GM13977 (cell line): ENCODE measurements at places on chromosomes 4 and X.
A peak's percentile ranks its signal among the peaks of the same experiment; 100 is the strongest.

DNA sequence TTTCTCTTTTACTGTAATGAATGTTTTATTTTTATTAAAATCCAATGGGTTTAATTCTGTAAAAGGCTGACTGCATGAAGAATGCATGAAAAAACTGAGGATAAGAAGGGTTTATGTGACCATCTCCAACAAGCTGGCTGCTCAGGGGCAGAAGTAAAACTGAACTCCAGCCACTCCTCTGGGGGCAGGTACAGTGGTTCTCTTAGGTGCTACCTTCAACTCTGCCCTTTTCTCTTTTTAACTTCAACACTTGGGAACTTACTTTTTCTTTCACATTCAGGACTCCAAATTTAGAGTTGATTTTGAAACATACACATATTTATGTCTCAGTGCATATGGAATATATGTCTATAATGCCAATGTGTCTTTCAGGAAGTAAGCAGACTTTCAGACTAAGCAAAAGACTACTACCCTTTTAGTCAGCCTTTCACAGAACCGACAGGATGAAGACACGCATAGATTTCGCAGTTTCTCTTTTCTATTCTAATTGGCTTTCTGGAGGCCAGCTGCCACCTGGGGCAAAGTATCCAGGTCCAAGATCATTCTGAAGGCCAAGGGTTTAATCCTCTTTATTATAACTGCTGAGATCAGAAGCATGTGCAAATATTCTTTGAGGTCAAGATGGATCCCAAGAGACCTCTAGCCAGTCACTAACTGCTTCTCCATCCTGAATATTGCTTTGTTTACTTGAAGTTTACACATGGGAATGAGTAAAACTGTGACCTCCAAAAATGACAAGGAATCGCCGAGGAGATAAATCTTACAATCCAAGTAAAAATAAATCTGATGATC lies 30.7 kb downstream of the HS3ST1 start:
- DNase-seq: peak; percentile 55

GRCh38 chrX:96176921-96177320 lies 507.7 kb upstream of the DIAPH2 start:
- DNase-seq: no peak

DNA sequence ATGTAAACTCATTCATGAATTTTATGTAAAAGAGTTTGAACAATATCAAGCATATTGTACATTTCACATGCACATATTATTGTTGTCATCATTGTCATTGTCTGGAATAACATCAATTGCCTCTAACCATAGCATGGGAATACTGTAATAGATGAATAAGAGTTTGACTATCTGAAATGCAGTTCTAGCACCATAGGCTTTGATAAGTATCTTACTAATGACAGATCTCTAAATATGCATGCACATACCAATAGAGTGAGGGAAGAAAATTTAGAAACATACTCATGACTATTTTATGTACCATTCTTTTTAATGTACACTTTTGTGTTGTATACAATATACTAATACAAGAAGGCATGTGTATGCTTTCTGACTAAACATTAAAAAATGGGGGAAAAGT lies 161.6 kb upstream of the SPRY1 start:
- no peak for DNase-seq

DNA sequence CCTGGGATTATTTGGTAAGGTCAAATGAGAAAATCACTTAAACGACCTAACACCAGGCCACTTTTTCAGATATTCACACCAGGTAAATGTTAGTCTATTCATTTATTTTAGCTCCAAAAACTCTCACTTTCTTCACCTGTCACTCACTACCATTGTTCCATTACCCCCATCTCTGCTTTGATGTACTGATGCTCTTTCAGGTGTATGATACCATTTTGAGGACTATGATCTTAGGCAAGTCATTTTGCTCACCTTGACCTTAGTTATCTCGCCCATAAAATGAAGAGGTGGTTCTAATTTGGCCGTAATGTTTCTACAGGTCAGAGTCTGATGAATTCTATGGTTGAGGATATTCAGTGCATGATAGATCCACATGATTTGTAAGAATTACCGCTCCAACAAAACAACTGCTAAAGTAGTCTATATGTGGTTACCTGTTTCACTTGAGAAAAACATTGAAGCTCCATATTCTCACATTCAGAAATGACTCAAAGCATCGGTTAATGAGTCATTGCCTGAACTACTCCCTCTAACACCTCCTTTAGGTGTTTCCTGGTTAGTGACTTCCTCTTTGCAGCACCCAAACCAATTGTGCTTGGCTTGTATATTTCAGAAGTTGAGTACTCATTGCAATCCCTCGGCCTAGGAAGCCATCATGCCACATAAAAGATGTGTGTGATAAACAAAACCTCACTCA lies 4.5 kb downstream of the DTHD1 start:
- peak; percentile 61 for DNase-seq

GRCh38 chrX:70013466-70014381 lies 36.0 kb downstream of the AWAT2 start:
- DNase-seq: no peak

DNA sequence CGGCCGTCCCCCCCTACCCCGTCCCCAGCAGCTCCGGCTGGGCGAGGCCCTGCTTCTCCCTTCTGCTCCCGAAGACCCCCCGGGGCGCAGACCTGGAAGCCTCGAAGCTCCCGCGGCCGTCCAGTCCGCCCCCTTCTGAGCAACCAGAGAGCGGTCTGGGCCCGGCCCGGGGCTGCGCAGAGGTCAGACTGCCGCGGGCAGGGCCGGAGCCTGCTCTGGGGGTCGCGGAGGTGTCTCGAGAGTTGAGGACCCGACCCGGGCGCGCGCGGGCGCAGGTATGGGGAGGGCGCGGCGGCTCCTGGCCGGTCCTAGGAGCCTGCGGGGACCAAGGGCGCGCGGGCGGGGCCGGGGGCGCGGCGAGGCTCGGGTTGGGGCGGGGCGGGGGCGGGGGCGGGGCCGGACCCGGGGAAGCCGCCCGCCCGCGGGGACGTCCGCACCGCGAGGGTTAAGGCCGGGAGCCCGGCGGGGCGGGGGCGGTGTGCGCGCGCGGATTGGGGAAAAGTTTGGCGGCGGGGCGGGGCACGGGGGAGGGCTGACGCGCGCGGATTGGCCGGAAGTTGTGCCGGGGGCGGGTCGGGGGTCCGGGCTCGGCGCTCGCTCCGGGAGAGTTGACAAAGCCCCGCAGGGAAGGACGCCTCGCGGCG lies at the start of gene FGFRL1:
TSS of gene FGFRL1 (plus strand) at position 605 of the 644 bp plus-strand sequence. CDS start 860 bp downstream, outside the sequence.
- DNase-seq: peak; percentile 97

DNA sequence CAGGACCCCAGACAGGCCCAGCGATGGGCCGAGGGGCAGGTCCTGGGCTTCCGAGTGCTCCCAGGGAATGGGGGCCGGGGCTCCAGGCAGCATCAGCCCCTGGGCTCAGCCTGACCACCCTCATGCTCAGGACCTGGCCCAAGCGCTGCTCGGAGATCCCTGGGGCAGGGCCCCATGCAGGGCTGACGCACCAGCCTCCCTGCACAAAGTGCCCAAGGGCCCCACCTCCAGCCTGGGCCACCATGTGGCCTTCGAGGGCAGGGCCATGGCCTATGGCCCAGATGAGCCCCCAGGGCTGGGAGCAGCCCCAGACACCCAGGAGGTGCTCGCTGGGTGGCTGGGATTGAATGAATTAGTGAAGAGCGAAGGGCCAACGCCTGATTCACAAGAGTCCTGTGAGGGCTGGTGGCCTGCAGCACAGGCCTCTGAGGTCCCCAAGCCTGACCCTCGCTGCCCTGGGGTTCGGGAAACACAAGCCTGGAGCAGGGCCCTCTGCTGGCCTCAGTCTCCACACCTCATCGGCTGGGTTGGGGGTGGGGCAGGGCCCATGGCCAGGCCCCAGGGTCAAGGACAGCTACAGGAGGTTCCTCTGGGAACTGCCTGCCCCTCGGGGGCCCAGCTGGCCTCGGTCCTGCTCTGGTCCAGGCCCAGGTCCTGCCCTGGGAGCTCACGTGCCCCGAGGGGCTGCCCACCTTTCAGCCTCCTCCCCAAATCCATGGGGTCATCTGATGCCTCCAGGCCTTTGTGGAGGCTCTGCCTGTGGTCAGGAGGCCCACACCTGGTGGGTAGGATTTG lies 13.3 kb upstream of the FGFR3 start:
- no peak for DNase-seq

- DNase-seq: no peak
Observed at GRCh38 chr4:184590196-184590595, 59.1 kb downstream of the CASP3 start.

- no peak for DNase-seq
Observed at GRCh38 chr4:177281351-177281909, 28.2 kb upstream of the NEIL3 start.
